ENCODE measurements at places on chromosomes 2 and 18.

DNA sequence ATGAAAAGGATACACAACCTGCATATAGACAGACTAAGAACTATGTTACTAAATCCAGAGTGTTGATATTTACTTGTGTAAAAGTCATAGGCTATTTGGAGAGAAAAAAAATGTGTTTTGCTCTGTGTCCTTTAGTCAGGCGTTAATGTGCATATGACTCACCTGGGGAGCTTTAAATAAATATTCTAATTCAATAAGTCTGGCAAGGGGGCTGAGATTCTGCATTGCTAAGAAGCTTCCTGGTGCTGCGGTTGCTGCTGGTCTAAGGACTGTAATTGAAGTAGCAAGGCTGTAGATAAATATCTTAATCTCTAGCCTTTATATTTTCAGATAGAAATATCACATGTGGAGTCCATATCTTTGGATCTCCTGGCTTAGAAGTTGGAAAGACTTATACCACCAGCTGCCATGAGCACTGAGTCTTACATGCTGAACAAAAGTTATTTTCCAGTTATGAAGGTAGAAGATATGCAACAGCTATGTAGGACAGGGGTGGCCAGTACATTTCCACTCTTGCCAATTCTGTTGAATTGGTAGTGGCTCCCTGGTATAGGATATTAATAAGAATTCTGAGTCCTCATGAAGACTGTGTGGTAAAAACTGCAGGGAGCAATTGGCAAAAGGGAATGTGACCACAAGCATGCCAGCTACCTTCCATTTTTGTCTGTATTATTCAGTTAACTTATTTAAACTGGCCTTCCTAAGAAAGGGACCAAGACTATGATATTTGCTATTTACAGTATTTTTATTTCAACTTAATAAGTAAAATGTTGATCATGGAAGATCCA is 4.8 kb downstream of the SPAG16 start:
- no peak for DNase-seq

GRCh38 chr2:224952936-224953657 is 89.2 kb downstream of the DOCK10 start:
- no peak for DNase-seq

DNA sequence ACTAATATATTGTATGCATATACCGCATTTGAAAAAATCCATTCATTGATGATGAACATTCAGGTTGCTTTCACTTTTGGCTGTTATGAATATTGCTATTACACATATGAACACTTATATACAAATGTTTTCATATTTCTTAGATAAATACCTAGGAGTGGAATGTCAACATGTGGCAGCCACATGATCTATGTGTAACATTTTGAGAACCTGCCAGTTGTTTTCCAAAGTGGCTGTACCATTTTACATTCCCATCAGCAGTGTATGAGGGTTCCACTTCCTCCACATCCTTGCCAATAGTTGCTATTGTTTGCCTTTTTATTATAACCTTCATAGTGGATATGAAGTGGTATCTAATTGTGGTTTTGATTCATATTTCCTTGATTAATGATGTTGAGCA is 40.5 kb downstream of the CCDC85A start:
- DNase-seq: no peak

GRCh38 chr2:11343368-11343649 is 1.1 kb downstream of the ROCK2 start:
- no peak for DNase-seq

DNA sequence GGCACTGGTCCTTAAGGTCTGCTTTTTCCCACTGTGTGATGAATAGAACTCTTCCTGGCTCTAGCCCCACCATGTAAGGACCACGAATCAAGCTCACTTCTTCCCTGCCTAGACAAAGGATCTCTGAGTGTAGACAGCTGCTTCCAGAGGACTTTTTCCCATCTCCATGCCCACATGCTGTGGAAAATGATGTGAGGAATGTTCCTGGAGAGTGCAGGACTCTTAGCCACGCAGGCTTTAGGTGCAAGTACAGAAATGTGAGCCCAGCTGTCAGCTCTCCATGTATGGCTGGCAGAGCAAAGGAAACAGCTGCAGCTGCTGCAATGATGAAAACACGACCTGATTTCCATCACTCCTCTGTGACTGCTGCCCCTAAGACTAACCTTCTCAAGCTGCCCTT is 35.5 kb downstream of the NXPH2 start:
- DNase-seq: no peak

DNA sequence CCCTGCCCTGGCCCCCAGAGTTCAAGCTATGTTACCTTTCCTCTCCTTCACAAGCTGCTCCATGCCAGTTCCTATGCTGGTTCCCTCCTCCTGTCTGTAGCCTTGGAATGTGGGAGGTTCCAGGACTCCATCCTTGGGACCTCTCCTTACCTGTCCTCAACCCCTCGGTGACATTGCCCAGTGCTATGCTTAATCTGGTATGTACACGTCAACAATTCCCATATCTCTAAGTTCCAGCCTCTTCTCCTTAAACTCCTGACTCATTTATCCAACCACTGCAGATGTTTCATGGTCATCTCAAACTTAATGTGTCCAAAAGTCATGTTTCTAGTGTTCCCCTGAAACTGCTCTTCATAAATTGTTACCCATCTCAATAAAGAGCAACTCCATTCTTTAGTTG is 160.8 kb downstream of the TNS1 start:
- no peak for DNase-seq

DNA sequence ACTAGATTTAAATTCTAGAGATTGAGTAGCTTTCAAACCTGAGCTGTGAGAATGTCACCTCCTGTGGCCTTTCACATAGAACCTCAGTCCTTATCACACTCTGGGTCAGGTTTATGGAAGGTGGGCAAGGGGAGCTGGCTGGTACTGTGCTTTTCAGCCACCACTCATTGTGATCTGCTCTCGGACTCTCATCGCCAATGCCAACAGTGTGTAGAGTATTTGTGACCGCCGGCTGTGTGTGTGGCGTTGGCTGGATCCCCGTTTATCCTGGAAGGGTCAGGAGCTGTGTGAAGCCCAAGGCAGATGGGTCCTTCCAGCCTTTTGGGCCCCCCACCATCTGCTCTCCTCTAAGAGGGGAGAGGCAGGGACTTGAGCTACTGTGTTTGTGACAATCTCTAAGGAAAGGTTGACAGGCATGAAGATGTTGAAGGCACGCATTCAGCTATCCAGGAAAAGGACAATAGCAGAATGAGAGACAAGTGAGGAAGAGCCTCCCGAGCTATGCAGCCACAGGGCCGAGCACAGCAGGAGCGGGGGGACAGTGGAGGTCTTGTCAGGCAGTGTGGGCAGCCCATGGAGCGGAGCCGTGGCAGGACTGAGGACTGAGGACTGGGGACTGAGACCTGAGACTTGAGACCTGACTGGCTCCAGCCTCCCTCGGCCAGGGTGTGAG is 107.1 kb upstream of the TPO start:
- no peak for DNase-seq

DNA sequence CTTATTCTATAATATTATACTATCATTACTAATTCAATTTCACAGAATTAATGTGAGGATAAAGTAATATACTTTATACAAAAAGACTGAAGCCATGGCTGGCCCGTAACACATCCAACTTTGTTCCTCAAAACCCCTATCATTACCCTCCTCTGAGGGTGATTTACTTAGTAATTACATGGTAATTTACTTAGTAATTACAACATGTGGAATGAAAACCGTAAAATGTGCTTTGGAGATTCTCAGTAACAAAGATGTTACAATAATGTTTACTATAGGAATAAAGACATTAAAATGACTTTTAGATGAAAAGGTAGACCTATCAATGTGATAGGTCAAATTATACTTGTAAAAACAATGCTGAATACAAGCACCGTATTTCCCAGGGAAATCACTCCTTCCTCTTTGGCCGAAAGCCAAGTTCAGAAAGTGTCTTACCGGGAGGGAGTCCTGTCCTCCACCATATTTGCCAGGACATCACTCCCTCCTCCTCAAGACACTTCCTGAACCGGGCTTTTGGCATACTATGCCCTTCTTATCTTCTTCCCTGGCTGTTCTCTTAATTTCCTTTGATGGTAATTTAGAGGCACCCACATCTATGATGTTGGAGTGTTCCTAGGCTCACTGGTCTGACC is 1047.8 kb downstream of the SOCS6 start:
- DNase-seq: no peak

DNA sequence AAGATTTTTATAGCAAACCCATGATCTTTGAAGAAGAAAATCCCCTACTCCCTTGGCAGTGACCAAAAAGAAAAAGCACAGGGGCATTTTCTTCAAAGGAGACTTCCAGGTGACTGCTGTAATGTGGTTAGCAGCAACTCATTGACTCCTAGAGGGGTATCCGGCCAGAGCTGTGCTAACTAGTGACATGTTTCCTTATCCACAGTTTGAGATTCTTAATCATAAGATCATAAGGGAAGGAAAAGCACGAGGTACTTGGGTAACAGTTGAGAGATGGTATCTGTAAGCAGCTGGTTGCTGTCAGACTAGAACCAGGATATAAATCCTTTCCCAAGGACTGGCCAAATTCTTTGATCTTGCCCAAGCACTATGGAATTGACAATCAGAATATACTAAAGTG is 124.7 kb downstream of the MREG start:
- no peak for DNase-seq

GRCh38 chr2:156896294-156896693 is 361.2 kb upstream of the GALNT5 start:
- no peak for DNase-seq

DNA sequence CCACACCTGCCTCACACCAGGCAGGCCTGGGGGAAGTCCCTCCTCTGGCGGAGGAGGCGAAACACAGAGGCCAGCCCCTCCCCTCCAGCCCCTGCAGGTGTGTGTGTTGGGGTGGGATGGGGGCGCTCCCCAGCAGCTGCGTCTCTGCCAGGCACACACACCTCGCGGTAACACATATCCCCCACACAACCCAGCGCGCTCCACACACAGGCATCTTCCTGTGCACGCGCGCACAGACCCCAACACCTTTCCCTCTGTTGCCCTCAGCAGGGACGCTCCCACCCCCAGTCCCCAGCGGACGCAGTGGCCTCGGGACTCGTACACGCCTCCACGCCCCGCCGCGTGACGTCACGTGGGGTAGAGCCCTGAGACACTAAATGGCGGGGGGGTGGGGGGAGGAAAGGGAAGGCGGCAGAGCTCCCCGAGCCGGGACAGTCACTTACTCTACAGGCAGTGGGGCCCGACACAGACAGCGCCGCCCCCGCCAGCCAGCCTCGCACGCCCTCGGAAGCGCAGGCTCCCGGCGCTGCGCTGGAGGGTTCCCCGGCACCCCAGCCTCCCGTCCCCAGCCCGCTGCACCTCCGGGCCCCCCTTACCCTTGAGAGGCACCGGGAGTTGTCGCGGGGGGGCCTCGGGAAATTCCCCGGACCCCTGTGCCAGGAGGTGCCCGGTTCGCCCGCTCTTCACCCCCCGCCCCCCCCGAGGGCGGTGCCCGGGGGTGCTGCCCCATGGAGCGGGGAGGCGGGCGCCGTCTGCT is at the start of gene WNT10A:
Gene WNT10A (plus strand): TSS at position 751 of the 757 bp plus-strand sequence. CDS start 144 bp downstream, outside the sequence.
- DNase-seq: no peak

DNA sequence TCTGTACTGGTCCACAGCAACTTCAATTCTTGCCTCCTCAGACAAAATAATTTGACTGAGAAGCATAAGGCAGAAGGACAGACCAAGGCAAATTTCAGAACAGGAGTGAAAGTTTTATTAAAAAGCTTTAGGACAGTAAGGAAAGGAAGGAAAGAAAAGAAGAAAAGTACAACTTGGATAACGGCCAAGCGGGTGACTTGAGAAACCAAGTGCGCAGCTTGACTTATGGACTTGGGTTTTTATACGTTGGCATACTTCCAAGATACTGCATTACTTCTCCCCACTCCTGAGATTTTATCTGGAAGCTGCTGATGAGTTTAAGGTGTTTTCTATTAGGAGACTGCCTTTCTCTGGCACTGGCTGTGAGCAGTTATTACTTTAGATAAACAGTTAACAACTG is 64.7 kb downstream of the CCDC178 start:
- no peak for DNase-seq

- DNase-seq: no peak
Measured at GRCh38 chr2:28055325-28055970, 164.9 kb downstream of the BABAM2 start.

DNA sequence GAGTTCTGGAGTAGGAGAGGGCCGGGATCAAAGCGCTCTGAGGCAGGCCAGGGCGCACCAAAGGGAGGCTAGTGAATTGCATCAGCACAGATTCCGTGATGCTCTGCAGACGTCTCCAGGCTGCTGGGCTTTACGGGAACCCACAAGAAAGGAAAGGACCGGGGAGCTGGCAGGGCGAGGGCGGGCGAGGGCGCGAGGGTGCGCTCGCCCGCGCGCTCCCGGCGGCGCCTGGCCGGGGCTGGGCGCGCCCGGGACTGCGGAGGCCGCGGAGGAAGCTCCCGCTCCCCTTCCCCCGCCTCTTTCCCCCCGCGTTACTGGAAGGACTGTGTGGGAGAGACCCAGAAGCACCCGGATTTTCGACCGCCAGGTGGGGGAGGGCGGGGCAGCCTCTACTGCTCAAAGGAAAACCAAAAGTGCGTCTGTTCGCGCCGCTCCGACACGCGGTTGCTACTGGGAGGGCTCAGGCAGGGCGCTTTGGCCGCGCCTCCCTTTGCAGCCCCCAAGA is 2.4 kb upstream of the FOSL2 start:
- peak; percentile 74 for DNase-seq
